Osteocyte (in vitro differentiated cells): ENCODE measurements at places on chromosomes 4 and X.

GRCh38 chr4:135250040-135250439, 1048.5 kb upstream of the PABPC4L start:
- DNase-seq = no peak

DNA sequence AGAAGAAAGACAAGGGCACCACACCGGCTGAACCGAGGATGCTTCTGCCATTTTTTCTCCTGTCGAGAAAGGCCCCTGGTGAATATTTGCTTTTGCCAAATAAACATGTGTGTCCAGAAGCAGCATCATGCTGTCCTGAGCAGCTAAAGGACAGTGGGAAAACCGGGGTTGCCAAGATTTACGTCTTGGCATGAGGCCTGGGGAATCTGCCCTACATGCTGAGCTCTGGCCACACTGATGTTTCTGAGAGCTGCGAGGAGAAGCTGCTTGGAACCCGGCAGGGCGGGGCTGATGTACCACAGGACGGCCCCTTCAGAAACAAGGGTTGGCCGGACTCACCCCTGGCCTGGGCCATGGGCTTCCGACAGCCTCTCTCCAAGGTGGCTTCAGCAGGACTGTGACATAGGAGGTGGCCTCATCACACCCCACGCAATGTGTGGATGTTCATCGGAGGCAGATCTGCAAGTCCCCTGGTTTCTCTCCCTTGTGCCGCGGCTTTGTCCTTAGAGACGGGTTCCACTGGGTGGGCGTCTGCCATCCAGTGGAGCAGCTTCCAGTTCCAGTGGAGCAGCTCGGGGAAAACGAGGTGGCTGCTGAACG, 42.2 kb upstream of the SORCS2 start:
- DNase-seq = no peak

DNA sequence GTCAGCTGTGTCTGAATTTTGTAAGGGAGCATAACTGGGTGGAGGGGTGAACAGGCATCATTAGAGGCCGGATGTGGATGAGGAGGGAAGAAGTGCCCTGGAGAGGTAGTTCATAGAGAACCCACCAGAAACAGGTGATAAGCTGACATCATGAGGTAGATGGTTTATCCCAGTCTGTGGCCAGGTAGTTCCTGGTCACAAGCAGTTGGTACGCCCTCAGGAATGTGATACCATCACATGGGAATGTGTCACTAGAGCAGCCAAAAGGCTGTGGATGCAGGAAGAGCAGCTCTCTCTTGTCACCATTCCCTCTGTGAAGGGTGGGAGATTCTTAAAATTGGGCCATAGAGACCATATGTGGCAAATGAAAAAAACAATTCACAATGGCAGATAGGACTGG, 21.9 kb downstream of the MSN start:
- DNase-seq = no peak

GRCh38 chr4:146522869-146523205, 1.1 kb upstream of the SLC10A7 start:
- no peak for DNase-seq

GRCh38 chr4:86178211-86178610, 181.6 kb downstream of the MAPK10 start:
- DNase-seq = no peak

DNA sequence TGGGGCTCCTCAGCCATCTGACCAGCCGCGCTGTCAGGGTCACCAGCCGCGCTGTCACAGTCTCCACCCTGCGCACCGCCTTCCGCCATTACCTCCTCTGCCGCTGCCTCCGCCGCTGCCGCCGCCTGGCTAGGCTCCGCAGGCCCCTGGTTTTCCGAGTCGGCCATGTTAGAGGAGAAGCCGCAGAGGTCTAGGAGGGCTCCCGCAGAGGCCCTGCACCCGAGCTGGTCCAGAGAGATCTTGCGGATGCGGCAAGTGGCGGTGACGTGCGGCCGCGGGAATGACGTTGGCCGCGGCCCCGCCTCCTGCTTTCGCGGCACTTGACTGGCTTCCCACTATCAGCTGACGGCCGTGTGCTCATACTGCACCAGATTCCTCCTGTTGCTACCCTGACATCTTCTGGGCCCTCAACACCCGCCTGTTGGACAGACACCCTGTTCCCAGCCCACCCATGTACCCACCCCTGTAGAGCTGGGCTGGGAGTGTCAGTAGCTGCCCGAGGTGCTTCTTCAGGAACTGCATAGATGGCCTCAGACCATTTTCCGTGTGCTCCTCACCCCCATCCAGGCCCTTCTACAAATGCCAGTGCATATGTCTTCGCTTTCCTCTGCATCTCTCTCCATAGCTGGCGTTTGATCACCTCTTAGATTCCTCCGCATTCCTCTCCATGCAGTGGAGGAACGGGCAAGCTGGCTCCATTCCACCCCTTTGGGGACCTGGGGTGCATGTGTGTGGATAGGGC, at the start of gene NAP1L5:
Gene NAP1L5, minus strand, starts transcription at position 242 of the 742 bp plus-strand sequence. Its CDS starts 75 bp downstream, at position 167.
- DNase-seq = peak; percentile 85

- no peak for DNase-seq
Observed at GRCh38 chr4:76830964-76831703, 66.8 kb downstream of the SOWAHB start.

- DNase-seq = no peak
Observed at GRCh38 chr4:73281396-73281795, 22.8 kb upstream of the ANKRD17 start.

DNA sequence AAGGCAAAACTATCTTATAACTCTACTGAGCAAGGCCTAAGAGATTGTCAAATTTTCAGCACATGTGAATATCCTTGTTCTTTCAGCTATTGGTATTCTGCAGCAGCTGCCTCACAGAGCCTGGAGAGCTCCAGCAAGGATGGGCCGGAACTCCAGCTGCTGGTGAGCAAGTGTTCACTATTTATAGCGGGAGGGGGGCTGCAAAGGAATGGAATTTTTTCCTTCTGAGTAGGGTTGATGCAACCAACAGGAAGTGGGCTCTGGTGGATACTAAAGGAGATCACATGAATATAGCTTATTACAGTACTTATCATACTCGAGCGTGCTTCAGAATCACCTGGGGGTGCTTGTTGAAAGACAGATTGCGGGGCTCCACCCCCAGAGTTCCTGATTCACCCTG, 20.2 kb upstream of the SETD7 start:
- DNase-seq = no peak

DNA sequence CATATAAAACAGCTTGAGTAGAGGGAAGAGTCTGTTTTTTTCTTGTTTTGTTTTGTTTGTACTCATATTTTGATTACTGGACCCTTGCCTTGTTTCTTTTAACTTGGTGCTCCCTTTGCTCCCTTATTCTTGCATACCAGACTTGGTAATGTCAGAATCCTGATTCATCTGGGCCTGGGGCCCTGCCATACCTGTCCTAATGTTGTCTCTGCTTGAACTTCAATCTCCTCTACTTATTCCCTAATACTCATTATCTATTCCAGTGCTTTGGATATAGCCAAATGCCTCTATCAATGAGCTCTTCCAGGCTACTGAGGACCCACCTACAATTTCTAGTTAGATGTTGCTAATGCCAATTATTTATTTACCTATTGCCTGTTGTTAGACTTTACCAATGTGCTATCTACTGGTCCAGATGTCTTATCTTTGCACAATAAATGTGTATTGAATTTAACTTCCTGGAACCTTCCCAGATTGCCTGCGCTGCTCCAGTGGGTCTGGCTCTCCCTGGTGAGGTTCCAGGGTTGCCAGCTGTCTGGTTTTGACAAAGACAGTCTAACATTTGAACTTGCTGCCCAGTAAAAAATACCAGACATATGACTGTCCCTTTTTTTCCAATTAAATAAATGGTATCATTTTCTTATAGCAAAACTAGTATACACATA, 64.4 kb upstream of the ACSL4 start:
- no peak for DNase-seq

DNA sequence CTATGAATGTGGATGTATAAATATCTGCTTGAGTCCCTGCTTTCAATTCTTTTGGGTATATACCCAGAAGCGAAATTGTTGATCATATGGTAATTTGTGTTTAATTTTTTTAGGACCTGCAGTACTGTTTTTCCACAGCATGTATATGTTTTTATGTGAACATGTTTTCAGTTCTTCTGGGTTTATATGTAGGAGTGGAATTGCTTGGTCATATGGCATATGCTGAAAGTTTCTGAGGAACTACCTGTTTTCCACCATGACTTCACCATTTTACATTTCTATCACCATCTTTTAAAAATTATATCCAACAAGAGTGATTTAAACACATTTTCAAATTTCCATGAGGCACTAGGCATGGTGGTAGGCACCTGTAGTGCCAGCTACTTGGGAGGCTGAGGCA, 8.2 kb downstream of the PPAT start:
- no peak for DNase-seq

- no peak for DNase-seq
Observed at GRCh38 chr4:7812231-7812857, 127.3 kb downstream of the AFAP1 start.

DNA sequence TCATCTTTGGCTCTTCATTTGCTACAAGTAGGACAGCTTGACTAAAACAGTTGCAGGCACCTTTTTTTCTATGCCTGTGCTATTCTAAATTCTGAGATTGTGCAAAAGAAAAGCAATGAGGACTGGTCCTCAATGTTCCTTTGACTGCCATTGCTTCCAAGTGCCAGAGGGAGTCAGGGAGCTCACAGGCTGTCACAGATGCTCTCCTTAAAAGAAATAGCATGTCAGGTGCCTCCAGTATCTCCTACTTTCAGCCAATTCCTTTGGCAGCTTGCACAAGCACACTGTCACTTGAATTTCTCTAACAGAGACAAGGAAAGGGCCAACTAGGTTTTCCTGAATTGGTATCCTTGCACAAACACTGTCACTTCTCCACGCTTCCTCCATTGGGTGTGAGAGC, 228.2 kb downstream of the ADGRA3 start:
- no peak for DNase-seq

GRCh38 chr4:6891436-6892170, 18.0 kb upstream of the TBC1D14 start:
- DNase-seq = no peak

- no peak for DNase-seq
Observed at GRCh38 chr4:174111422-174111821, 172.0 kb downstream of the FBXO8 start.

- no peak for DNase-seq
Observed at GRCh38 chr4:52106660-52107059, 55.6 kb downstream of the SPATA18 start.
